Endothelial cell of coronary artery (primary cell): ENCODE measurements at places on chromosomes 4 and X. TPM values are rescaled to one million over a fixed set of nuclear protein-coding genes. Genes with fewer than 3 reads are reported as not detected.

Gene F11
- not detected in 2 replicates for total RNA-seq

Gene HHIP
- 143 and 260 TPM in 2 replicates for total RNA-seq

Gene GUCY1A1
- total RNA-seq = 0.27 and 0.56 TPM in 2 replicates

Gene DCK
- 10.8 and 11.6 TPM in 2 replicates for total RNA-seq

Gene EREG
- not detected in 2 replicates for total RNA-seq

Gene ART3
- total RNA-seq = under 0.01 TPM in 1 of 2 replicates, not detected in the other

Gene F8A1
- 0.45 and 1.1 TPM in 2 replicates for total RNA-seq

Gene DMRTC1
- not detected in 2 replicates for total RNA-seq

Gene LINC00632
- 0.72 and 1.1 TPM in 2 replicates for total RNA-seq

Gene SHISA3
- 3.9 and 12.1 TPM in 2 replicates for total RNA-seq
